ENCODE measurements at places on chromosomes 5 and 9.

- no peak for DNase-seq
Observed at GRCh38 chr5:150188146-150188842, 1.6 kb upstream of the SLC6A7 start.

- no peak for DNase-seq
Observed at GRCh38 chr9:136049491-136050265, 45.4 kb downstream of the NACC2 start.

GRCh38 chr5:36877667-36878391, 1.3 kb downstream of the NIPBL start:
- peak; percentile 26 for DNase-seq

DNA sequence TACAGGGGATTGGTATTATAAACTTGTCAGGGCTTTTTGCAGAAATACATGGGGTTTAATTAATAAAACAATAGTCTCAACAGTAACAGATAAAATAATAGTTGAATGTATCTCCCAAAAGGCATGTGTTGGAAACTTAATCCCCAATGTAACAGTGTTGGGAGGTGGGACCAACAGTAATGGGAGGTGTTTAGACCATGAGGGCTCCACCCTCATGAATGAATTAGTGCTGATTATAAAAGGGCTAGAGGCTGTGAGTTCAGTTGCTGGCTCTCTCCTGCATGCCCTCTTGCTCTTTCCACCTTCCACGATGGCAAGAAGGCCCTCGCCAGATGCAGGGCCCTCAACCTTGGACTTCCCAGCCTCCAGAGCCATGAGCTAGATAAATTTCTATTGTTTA, 56.3 kb downstream of the STK10 start:
- no peak for DNase-seq

DNA sequence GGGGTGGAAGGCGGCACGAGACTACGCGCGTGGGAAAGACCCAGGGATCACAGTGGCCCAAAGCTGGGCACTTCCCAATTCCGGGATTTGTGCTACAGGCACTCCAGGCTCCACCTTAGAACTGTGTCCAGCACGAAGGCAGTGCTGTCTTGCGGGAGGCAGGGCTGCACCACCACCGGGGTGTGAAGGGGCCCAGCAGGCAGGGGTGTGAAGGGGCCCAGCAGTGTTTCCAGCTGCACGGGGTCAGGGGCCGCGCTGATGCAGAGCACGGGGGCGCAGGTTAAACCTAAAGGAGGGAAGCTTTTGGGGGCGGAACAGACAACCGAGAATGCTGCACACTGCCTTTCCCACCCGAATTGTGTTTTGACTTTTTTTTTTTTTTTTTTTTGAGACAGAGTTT, 1.1 kb upstream of the PDCD6 start:
- no peak for DNase-seq

DNA sequence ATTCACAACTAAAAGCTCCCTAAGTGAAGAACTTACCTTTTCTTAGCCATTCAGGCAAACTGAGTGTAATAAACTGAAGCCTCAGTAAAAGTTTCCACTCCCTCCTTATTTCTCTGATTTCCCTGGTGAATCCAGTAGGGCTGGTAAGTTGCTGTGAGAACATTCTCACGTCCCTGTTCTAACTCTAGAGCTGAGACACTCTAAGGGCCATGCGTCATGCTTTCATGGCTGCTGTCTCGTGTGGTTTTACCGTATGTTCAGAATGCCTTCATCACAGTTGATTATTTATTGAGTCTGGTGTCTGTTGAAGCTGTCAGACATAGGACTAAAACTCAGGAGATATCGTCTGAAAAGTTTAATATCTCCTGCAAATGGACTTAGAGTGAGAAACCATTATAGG, 1.3 kb downstream of the OR2S2 start:
- DNase-seq, result no peak

GRCh38 chr5:118796081-118796480, 192.3 kb downstream of the DTWD2 start:
- DNase-seq, result no peak

GRCh38 chr5:113117543-113118115, 141.0 kb downstream of the DCP2 start:
- no peak for DNase-seq

DNA sequence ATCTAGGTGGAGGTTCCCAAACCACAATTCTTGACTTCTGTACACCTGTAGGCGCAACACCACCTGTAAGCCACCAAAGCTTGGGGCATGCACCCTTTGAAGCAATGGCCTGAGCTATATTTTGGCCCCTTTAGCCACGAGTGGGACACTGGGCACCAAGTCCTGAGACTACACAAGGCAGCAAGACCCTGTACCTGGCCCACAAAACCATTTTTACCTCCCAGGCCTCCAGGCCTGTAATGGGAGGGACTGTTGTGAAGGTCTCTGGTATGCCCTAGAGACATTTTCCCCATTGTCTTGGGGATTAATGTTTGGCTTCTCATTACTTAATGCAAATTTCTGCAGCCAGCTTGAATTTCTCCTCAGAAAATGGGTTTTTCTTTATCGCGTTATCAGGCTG, 24.6 kb upstream of the FAM151B start:
- DNase-seq, result no peak

DNA sequence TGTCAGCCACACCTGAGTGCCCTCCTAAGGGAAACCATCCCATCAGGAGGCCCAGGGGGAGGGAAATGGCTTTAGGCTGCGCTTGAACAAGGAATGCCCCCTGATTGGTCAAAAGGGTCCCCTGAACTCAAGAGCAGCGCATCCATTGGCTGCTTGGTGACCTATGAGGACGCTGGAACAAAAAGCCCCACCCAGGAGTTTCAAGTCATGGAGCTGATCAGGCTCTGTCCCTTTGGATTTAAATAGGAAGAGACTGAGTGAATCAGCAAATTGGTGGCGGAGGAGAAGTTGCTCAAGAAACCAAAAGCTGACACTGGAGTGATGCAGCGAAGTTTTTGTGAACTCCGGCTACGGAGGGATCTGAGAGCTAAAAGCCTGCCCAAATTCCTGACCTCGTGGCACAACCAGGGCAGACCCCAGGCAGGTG, 66.7 kb downstream of the SMIM23 start:
- no peak for DNase-seq

GRCh38 chr9:91995000-91995655, 45.1 kb upstream of the ROR2 start:
- no peak for DNase-seq

DNA sequence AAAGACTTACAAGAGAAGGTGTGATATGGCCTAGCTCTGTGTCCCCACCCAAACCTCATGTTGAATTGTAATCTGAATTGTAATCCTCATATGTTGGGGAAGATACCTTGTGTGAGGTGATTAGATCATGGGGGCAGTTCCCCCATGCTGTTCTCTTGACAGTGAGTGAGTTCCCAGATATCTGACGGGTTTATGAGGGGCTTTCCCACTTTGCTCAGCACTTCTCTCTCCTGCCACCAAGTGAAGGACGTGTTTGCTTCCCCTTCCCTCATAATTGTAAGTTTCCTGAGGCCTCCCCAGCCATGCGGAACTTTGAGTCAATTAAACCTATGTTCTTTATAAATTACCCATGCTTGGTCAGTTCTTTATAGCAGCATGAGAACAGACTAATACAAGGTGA, 49.0 kb downstream of the CDO1 start:
- no peak for DNase-seq

DNA sequence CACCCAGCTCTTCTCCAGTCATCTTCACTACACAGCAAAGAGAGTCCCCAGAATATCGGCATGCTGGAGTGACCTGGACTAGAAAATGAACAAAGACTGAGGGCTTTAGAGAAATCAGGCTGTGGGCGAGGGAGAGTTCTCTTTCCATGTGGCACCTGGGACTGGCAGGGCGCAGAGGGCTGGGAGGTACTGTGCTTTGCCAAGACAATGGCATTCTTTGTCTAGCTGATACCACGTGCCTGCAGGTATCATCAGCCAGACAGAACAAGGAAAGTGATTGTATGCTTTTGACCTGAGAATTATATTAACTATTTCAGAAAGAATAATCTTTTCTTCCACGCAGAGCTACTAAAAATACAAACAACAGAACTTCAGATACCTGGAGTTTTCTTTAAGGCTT, 30.5 kb downstream of the DDX31 start:
- DNase-seq, result no peak

Measured in RPMI8226 (cell line).